ENCODE measurements at places on chromosomes 4 and X.

DNA sequence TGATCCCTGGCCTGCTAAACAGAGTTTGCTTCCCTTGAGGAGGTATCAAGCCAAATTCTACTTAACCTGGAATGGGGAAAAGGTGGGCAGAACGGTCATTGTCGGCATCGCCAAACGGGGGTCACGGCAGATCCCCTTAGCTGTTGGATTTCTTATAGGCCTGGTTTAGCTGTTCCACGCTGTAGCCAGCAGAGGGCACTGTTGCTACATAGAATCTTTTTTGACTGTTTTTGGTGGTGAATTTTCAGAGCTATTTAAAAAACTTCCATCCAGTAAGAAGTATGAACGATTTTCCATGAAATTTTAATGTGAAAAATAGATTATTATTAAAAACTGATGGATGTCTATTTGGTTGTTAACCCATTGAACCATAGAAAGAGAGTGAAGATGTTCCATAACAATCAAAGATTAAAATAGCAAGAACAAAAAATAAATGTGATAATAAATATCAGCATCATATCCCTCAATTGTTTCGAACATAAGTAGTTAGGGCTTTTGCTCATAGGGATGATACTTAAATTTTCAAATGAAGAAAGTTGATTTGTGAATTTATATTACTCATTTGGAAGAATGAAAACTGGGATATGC is 56.6 kb downstream of the LINC00632 start:
- peak; percentile 35 for DNase-seq

DNA sequence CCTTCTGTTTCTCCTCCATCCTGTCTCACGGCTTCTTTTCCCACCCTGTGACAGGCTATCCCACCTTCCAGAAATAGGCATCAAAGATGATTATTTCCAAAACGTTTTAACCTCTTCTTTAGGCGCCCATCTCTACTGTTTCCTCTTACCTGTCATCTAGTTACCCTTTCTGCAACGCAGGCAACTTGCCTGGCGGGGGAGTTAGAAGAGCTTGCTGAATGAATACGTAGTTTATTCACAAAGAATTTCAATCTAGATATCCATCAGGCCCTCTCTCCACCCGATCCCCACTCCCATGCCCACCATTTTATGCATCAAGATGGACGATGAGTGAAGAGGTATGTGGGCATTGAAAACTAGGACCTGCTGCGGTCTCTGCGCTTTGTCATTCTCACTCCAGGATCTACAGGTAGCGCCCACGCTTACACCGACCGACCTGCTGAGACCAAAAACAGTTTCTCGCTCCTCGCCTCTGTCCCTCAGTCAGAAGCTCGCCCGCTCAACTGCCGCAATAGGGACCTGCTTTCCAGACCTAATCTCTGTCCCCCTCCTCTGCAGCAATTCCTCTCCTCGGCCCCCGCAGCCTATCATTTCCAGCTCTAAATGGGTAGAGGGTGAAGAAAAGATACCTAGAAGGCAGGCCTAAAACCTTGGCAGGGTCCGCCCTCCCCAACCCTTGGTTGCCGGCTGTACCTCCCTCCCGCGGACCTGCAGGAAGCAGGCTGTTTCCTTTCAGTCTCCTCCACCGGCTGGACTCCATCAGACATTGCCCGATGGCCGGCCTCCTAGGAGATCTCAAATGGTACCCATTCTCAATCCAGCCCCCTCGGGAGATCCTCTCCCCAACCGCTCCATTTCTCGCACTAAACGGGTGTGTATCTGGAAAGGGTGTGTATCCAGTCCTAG is 624 bp downstream of the BEX5 start:
- DNase-seq, result no peak

- DNase-seq, result no peak
Measured at GRCh38 chr4:109989044-109989443, 76.4 kb downstream of the EGF start.

GRCh38 chr4:153518001-153518400 is 51.8 kb downstream of the TMEM131L start:
- no peak for DNase-seq

- DNase-seq, result no peak
Measured at GRCh38 chr4:72243641-72244040, 211.8 kb downstream of the NPFFR2 start.

- DNase-seq, result no peak
Measured at GRCh38 chr4:79175716-79176115, 150.1 kb downstream of the NAA11 start.

DNA sequence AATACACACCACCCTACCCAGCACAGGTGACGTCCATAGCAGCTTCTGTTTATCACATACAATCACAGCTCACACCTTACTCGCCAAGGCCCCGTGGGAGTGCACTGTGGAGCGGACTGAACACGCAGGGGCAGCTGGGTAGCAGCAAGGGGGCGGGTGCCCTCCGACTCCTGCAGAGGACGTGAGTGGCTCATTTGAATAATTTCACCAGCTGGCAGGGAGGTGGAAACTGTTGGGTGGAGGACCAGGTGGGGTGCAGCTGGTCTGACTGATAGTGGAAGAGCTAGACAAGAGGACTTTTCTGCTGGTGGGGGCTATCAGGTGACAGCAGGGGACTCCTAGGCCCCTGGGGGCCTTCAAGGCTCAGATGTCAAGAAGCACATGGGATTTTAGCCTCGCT is 16.3 kb downstream of the MAN2B2 start:
- DNase-seq, result no peak

- no peak for DNase-seq
Measured at GRCh38 chr4:140052050-140052449, 101.9 kb downstream of the MAML3 start.

GRCh38 chr4:181504924-181505323 is 738.3 kb upstream of the TENM3 start:
- no peak for DNase-seq

DNA sequence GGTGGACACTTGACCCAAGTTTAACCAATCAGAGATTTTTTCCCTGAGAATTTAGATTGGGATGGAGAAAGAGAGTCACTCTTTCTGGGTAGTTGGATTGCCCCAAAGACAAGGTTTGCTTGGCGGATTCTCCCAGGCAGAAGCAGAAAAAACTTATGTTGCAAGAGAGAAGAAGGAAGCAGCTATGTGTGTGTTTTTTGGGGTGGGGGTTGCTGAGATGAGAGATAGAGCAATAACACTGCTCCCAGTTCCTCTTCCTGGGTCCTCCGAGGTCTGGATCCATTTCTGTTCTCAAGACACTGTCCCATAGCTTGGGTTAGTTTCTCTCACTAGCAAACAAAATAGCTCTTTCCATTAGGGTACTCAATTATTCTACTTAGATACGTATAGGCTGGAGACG is 222.1 kb downstream of the STIM2 start:
- DNase-seq, result no peak

GRCh38 chr4:14168919-14169318 is 541.4 kb upstream of the BOD1L1 start:
- DNase-seq, result peak; percentile 81

- DNase-seq, result no peak
Measured at GRCh38 chr4:68906780-68907137, 44.8 kb downstream of the UGT2A3 start.

DNA sequence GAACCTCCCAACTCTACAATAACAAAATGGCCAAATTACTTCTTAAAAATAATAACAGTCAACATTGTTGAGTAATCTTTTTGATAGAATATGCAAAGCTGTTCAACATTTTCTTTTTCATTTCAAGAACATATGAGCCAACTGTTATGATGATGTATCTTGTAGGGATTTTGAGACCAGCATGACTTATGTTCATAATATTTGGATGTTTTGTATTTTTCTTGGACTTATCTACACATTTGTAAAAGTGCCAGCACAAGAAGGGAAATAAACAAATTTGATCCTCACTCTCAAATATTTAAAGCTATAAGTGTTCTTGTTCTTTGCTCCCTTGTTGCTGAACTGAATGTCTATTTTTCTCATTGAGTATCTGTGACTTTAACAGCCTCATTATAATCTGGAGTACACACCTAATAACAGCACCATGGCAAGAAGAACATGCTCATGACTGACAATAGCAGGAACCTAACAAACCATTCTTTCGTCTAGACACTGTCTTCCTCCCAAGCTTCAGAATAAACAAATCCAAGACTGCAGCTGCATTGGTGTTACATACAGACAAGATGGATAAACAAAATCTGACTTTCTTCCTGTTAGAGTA is 1049.7 kb downstream of the FAT4 start:
- no peak for DNase-seq

GRCh38 chrX:74383611-74384010 is 37.7 kb upstream of the SLC16A2 start:
- DNase-seq, result peak; percentile 40

DNA sequence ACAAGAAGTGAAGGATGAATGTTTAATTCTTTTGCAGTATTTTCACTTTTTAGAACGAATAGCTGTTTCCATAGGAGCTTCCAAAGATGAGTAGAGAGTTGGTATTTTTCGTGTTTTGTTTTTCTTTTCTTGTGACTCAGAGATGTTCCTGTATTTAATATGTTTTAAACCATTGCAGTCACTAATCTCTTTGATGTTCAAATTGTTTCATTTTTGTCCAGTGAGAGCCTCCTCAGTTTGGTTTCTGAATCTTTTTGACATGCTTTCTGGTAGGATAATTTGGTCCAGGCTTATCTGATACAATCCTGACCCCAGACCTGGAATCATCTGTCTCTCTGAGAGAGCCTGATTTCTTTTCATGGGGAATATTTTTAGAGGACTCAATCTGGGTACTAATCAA is 41.6 kb downstream of the BEX3 start:
- no peak for DNase-seq

- peak; percentile 42 for DNase-seq
Measured at GRCh38 chr4:149531861-149532260, 283.8 kb downstream of the IQCM start.

- DNase-seq, result peak; percentile 41
Measured at GRCh38 chr4:73589887-73590801, 30.1 kb downstream of the RASSF6 start.

DNA sequence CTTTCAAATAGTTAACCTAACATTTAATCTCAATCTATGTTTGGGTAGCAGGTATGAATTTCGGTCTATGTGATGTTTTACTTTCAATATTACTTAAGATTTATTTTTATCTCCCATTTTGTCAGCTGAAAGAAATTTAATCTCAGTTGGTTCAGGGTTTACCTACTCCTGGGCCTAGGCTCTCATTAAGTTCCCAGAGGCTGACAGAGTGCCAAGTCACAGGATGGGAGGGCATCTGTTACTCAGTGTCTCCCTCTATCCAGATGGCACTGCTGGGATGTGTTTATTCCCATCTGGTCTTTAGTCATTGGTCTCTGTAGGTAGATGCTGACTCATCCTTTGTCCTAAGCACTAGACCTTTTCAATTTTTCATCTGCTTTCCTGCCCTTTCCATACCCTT is 129.4 kb upstream of the ARSJ start:
- DNase-seq, result peak; percentile 56

DNA sequence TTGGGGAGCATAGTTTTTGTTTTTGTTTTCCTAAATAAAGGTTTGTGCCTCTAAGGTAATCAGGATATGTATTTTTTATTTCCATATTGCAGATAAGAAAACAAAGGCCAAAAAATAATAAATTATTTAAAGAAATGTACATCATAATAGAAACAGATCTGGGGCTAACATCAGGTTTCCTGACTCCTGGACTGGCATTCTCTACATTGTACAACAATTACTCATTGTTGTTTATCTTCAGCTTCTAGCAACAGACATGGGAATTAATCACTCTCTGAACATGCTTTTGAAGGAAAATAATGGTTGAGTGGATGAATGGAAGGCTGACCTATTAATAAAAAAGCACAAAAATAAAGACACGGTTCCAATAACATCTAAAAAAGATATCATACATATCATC is 146.2 kb downstream of the KCNIP4 start:
- peak; percentile 76 for DNase-seq

DNA sequence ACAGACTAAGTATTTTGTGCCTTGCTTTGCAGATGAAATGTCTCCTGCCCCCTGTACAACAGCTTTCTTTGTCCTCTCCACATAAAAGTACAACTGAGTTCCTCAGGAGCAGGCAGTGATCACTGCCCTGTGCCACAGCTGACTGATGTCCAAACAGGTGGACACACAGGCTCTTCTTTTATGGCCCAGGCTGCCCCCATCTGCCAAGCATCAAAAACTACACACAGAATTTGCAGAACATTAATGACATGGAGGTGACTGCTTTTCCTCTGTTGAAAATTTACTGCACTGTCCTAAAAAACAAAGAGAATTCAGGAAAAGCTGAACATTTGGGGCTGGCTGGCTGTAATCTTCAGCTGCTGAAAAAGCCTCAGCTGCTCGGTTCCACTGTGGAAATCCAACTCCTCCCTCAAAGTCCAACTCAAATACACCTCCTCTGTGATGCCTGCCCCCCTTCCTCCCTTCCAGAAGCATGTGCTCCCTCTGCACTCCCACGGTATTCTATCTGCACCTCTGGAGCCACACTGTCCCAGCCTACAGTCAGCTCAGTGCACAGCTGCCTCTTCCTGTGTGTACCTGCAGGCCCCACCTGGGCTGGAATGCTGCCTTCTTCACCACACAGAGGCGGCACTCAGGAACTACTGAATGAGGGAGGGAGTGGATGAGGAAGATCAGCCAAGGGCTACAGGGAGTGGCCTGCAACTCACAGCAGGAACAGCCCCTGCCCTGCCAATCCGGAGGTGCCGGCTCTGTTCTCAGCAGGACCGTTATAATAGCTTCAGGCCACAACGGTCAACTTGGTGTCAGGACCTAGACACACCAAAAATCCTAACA is 10.3 kb downstream of the AFAP1 start:
- DNase-seq, result no peak

GRCh38 chr4:187666697-187667494 is 328.7 kb upstream of the ZFP42 start:
- no peak for DNase-seq

- no peak for DNase-seq
Measured at GRCh38 chr4:89316211-89316610, 8.6 kb upstream of the GPRIN3 start.

DNA sequence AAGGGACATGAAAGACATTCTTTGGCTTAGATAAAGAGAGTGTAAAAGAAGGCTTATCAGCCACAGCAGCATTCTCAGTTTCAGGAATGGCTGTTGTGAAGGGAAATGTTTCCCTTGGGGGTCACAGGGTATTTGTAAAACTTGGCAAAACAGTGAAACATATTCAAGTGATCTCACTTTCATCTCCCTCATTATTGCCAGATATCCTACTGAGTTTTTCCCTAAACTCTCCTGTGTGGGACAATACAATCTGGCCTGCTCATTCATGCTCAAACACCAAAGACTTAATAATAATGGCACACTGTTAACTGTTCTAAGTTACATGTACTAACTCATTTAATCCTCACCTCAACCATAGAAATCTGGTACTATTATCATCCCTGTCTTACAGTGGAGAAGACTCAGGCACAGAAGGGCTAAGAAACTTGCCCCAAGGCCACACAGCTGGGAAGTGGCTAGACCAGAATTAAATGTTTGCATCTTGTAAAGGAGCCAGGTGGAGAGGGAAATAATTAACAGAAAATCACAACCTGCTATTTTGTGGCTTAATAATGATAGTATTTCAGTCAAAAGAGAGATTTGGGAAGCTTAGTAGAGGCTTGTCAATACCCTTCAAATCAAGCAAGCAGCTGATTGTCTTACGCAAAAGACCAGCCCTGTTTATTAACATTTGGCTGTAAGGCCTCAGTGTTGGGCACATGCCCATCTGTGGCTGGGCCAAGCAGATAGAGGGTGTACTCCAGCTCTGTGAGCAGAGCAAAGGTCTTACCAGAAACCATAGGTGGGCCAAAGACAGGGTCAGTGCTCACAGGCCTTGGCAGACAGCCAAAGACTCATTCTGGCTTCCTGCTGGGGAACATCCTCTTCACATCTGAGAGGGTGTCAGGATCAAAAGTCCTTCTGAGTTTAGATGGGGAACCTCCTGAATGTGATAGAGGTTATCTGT is 17.3 kb downstream of the SMPX start:
- DNase-seq, result no peak

- DNase-seq, result peak; percentile 6
Measured at GRCh38 chr4:104490096-104490769, 4.5 kb downstream of the CXXC4 start.

GRCh38 chr4:159460371-159460770 is 357.5 kb downstream of the RAPGEF2 start:
- peak; percentile 14 for DNase-seq

Measured in astrocyte (in vitro differentiated cells and primary cell).